Activated CD4-positive, alpha-beta T cell treated with anti-CD3 and anti-CD28 coated beads, Interleukin-2, amount 50 U/mL, for 1 hour (primary cell): ENCODE measurements at places on chromosomes 3 and 15.

DNA sequence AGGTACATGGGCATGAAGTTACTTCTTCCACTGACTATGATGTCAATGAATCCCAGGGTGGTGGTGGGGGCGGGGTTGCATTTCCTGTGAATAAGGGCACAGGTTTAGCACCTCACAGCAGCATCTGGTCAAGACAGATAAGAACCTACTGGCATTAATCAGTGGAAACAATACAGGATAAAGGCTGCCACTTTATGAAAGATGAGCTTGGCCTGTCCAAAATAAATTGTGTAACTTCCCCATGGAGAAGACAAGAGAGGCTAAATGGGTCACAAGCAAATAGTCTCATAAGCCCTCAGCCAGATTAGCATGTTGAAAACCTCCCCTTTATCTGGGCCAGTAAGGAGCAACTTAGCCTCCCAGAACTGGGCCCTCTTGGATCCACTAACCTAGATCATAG, 27.4 kb upstream of the PLSCR2 start:
- no peak for DNase-seq

DNA sequence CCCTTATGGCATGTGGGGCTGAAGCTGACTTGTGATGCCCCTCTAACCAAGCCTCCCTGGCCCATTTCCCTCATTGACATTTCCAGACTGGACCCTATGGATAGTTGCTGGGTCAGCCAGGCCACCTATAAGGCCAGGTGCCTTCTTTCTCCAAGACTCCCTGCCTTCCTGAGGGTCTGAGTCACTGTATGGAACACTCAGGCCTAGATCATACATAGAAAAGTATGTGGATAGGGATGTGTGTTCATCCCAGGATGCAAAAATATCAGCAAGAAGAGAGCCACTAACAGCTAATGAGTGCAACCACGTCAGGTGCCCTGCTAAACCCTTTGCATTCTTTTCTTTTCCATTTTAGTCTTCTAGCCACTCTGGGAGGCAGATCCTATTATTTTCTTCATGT, 168.4 kb upstream of the WNT5A start:
- no peak for DNase-seq

DNA sequence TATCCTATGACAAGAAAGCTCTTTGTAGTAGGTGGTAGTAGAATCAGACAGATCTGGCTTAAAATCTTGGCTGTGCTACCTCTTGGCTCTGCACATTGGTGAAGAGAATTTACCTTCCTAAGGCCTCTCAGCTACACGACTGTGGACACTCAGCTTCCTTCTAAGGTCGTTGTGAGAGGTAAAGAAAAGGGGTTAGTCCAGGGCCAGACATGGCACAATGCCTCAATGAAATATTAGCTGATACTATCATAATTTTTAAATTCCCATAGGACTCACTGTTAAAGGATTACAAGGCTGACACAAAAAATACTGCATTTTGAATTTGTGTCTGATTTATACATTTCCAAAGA, 80.4 kb downstream of the IGF1R start:
- DNase-seq: no peak

DNA sequence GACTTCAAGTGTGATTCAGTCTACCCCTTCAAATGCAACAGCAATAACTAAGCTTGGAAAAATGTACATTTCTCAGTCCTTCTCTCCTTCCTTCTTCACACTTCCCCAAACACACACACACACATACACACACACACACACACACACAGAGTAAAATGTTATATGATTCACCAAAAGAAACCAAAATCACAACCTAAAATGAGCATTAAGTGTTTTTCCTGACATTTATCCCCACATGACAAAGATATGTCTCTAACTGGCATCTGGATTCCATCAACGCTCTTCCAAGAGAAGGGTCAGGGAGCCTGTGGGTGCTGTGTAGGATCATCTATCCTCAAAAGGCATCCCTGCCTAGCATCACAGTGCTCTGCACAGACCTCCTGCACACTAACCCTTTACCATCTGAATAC, 21.0 kb downstream of the PDZRN3 start:
- DNase-seq: no peak

- no peak for DNase-seq
Observed at GRCh38 chr3:5009506-5010109, 30.4 kb downstream of the BHLHE40 start.

- DNase-seq: no peak
Observed at GRCh38 chr15:93562395-93563123, 473.5 kb upstream of the RGMA start.

- no peak for DNase-seq
Observed at GRCh38 chr3:137845194-137845593, 81.1 kb downstream of the SOX14 start.

DNA sequence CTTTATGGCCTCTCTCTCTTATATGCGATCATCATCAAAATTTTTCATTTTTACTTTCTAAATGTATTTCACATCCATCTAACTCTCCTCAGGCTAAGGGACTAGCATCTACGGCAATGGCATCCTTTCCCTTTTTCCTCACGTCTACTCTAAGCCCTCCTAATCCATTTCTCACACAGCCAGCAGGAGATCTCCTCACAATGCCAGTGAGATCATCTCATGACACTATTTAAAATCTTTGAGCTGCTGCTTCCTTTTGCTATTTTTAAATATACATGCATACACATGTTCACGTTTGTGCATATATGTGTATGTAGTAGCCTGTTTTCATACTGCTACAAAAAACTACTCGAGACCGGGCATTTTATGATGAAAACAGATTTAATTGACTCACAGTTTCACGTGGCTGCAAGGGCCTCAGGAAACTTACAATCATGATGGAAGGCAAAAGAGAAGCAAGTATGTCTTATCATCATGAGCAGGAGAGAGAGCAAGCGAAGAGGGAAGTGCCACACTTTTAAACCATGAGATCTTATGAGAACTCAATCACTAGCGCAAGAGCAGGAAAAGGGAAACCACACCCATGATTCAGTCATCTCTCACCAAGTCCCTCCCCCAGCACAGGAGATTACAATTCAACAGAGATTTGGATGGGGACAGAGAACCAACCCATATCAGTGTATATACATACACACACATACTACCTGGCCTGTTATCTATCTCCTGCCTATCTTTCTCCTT, 599.2 kb upstream of the ROBO1 start:
- no peak for DNase-seq

- no peak for DNase-seq
Observed at GRCh38 chr3:194042927-194043326, 93.0 kb upstream of the HES1 start.

DNA sequence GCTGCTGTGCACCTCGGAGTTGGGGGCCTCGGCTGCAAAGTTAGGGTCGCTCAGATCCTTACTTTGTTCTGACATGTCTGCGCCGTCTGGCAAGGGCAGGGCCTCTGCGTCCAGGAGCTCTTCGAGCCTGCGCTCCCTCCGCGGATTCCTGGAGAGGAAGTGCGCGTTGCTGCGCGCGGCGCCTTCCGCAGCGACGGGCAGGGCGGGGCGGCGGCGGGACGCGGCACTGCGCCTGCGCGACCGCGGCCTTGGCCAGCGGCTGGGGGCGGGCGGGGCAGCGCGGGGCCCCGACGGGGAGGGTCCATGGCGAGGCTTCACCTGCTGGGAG, at the start of gene NDN:
Gene NDN, minus strand, starts transcription at position 163 of the 328 bp plus-strand sequence. Its CDS starts 88 bp downstream, at position 75.
- no peak for DNase-seq

GRCh38 chr15:93213281-93213680, 124.3 kb upstream of the RGMA start:
- no peak for DNase-seq

GRCh38 chr15:80854104-80854503, 74.9 kb downstream of the CEMIP start:
- DNase-seq: no peak

DNA sequence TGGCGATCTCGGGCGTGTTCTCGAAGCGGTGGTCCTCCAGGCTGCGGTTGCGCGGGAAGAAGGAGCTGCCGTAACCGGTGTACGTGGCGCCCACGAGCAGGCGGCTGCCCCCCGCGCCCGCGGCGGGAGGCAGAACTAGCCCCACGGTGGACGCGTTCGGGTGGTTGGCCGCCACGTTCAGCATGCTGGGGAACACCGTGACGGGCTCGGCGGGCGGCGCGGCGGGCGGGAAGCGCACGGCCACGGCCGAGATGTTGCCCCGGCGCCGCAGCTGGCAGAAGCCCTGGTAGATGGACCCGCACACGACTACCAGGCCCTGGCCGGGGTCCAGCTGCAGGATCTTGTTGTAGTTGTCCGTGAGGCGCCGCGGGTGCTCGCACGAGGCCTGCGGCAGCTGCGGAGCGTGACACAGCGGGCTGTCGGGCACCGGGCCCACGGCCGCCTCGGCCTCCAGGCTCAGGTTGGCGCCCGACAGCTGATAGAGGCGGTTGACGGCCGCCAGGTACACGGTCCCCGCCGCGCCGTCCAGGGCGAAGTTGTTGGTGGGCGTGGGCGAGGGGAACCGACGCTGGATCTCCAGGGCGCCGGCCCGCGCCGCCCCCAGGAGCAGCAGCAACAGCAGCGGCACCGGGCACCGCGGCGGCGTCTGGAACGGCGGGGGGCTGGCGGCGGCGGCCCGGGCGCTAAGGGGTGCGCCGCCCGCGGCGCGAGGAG, 397 bp downstream of the PLXND1 start:
- DNase-seq: peak; percentile 11

DNA sequence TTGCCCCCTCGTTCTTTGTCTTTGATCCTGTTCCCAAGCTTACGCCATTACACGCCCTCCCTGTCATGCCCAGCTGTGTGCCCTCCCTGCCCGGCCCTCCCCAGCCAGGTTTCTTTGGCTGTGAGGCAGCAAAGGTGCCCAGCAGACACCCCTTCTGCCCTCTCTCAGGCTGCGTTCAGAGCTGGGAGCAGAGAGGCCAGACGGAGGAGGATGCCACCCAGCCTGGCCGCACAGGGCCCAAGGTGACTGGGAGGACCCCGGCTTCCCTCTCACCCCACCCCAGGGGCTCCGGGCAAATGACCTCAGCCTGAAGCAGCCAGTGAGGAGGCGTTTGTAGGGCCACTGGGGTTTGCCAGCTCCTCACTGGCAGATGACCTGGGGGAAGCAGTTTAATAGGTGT, 30.8 kb upstream of the LACTB start:
- DNase-seq: no peak

- DNase-seq: no peak
Observed at GRCh38 chr3:135944831-135945230, 20.7 kb upstream of the PPP2R3A start.

DNA sequence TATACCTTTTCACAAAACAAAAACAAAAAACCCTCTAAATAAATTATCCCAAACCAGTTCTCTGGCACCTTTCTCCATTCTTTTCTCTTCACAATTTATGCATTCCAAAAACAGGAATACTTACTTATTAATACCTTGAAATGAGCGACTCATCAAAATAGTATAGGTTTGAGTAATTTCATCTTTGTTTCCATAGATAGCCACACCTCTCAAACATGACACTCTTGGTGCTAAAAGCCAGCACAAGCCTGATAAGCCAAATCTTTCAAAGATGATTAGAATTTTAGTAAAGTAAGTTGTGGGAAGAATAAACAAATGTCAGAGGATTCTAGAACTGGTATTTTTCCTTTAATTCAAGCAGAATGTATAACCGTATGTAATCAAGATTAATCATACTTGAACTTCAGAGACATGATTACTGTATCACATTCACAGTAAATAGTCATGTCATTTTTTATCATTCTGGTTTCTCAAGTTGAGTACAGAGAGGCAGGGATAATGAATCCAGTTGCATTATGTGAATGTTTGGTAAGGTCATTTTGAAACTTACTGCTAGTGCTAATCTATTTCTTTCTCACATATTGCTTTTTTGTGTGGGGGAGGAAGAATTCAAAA, 12.1 kb upstream of the WDR5B start:
- DNase-seq: no peak
